ENCODE measurements at places on chromosomes 1 and 21.

DNA sequence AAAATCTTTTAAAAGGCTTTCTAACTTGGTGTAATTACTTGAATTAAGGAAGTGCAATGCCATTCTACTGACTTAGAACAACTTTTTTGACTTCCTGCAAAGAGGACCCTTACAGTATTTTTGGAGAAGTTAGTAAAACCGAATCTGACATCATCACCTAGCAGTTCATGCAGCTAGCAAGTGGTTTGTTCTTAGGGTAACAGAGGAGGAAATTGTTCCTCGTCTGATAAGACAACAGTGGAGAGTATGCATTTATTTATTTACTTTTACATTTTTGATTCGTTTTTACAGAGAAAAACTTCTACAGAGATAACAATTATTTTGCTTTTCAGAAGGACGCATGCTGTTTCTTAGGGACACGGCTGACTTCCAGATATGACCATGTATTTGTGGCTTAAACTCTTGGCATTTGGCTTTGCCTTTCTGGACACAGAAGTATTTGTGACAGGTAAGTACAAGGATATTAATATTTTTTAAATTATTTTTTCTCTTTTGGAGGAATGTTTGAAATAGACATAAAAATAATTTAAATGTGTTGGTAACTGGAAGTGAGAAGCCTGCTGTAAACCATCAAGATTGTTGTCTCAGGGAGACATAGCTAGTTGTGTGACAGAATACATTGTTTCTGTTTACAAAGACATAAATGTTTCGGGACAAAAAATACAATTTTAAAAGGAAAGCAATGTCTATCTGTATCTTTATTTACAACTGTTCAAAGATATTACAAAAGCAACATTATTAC, at the start of gene PTPRC:
PTPRC (plus strand) TSS at position 147 of the 742 bp plus-strand sequence; CDS start at position 376, 229 bp downstream.
- no peak for DNase-seq

DNA sequence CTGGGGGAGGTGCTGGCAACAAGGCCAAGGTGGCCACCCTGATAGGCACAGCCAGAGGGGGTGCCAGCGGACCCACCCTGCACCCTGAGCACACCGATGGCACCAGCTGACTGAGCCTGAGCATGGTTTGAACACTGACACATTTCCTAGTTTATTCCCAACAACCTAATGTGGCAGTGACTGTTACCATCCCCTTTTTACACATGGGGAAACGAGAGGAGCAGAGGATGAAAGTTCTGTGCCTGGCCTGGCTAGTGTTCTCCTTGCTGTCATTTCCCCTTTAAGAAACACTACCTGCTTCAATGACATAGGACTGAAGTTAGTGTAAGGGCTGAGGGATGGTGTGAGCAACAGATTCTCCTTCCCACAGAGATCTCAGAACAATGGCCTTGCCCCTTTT, 15.3 kb downstream of the CLDN14 start:
- no peak for DNase-seq

GRCh38 chr1:29856340-29857114, 620.2 kb downstream of the PTPRU start:
- no peak for DNase-seq

DNA sequence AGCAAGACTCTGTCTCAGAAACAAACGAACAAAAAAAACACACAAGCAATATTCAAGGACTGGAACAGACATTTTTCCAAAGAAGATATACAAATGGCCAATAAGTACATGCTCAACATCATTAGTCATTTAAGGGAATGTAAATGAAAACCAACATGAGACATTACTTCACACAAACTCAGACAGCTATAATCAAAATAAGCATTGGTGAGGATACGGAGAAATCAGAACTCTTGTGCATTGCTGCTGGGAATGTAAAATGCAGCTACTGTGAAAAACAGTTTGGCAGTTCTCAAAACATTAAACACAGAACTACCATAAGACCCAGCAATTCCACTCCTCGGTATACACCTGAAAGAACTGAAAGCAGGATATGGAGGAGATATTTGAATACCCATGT, 15.4 kb downstream of the NOL9 start:
- DNase-seq, result no peak

DNA sequence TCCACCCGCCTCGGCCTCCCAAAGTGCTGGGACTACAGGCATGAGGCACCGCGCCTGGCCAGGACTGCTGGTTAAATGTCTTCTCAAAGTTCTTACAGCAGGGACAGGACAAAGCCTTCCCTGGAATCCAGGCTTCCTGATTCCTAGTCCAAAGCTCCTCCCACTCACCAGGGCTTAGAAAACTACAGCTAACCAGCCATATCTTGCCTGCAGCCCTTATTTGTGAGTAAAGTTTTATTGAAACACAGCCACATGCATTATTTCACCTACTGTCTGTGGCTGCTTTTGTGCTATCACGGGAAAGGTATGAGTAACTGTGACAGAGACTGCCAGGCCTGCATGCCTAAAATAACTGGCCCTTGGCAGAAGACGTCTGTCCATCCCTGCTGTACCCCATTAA, 24.4 kb downstream of the TMCO4 start:
- no peak for DNase-seq

DNA sequence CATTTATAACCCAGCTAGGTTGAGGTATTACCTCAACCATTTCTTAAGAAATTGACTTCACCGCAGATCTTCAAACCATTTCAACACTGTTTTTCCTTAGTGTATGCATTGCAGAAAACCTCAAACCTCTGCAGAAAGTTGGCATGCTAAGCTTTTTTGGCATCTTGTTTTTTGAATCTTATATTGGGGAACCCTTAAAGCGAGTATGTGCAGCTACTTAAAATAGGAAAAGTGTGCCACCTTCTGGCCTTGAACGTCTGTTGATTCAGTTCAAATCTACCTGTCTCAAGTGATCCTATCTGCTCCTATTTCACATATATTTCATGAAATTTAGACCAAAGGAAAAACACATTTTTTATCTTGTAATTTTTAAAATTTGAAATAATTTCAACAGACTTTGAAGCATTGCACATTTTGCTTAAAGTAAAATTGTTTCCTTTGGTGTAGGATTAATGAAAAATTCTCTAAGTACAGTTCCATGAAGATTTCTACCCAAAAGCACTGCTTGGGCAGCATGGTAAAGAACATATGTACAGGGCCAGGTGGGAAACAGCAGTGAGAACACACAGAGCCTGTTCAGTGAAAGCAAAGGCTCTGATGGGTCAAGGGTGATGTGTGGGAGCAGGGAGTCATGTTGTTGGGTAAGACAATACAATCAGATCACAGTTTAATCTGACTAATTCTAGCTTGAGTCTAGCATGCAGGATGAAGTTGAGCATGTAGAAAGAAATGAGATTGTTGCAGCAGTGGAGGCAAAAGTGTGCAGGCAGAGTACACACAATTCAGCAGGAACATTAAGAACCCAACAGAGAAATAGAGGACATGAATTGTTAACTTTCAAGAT, 17.2 kb downstream of the HENMT1 start:
- peak; percentile 54 for DNase-seq

DNA sequence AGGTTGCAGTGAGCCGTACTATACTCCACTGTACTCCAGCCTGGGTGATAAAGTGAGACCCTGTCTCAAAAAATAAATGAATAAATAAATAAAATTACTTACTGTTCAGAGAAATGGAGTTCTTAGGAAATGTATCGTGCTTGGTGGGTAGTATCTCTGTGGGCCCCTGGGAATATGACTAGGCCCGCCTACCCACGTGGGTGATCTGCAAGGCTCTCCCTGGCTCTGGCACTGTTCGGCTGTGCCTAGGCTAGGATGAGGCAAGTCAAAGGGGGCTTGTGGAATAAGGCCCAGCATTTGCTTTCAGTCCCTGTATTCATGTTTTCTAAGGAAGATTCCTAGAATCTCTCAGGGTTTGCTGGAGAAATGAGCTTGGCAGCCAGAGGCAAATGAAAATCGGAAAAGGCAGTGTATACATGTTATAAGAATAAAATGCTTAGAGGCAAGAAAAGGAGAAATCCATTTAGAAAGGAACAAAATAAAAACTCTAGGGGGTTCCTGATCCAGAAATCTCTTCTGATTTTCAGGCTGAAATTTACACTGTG, 4.5 kb upstream of the CSRP1 start:
- no peak for DNase-seq

DNA sequence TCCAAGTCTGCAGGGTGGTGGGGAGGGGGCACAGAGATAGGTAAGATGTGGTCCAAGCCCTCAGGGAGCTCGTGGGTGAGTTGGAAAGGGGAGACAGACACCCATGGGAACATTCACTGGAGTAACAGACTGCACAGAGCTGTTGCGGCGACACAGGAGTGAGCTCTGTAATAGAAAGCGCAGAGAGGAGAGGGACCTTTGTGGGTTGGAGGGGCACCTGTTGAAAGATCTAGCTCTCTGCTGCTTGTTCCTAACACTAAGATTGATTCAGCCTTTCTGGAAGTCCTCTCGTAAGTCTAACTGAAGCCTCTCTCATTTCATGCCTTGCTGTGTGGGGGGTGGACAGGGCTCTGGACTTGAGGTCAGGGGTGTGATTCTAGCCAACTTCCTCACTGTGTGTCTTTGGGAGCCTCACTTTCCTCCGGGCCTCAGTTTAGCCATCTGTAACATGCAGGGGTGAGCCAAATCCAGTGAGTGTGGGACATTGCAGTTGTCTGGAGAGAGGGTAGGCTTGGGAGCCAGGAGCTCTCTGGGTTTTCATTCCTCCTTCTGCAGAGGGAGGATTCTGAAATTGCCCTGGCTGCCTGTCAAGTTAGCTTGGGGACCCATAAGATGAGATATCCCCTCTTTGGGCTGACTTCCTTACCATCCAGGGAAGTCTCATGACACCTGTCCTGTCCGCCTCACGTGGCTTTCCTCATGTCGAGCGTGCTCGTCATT, 2.0 kb upstream of the ACOT11 start:
- no peak for DNase-seq

Data from iPS-NIHi11 (cell line).